ENCODE measurements at places on chromosomes 2 and 18.

DNA sequence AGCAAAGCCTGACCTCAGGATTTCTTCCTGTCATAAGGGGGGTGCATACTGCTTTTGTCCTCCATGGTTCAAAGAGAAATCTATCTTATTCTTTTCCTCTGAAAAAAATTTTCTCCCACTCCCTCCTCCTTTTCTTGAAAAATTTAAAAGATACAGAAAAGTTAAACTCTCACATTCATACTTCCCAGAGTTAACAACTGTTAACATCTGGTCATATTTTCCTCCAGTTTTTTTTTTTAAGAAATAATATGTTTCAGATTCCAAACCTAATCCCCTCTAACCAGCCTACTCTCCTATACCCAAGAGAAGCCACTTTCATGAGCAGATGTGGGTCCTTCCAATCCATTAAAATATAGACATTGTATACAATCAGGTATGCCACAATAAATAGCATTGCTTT is 378.9 kb upstream of the HNRNPA3 start:
- no peak for DNase-seq

- DNase-seq, result no peak
These were observed 450.8 kb downstream of the DLGAP1 start for GRCh38 chr18:4004183-4004829.

DNA sequence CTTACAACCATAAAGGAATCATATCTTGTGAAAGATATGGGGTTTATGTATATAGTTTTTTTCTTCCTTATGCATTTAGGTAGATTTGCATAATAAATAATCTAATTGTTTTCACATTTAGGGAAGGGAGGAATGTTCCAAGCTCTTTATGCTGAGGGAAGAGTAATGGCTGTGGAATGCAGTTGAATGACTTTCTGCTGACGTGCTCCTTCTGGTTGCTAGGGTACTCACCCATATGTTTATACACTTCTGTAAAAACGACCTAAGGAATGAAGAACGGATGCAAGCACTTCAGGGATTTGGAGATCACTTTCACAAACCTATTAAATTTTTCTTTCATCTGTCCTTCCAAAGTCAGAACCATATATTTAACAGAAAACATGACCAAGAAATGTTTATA is 29.2 kb upstream of the PPP4R1 start:
- no peak for DNase-seq

DNA sequence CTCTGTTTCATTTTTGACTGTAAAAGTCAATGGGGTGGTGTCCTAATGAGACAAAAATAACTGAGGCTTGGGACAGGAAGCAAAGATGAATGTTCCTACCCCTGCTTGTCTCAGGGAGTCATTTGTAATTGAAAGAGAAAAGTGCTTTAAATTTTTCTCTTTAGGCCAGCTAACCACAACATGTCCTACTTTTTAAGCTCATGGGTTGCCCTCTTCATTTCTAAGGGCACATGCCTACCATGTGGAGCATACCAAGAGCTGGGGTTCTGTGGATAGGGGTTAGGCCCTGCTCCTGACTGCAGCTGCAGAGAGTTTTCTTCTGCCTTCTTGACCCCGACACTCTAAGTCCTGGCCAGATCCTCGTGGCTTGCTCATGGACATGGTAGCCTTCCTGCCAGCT is 96.8 kb upstream of the ARL4C start:
- no peak for DNase-seq

GRCh38 chr18:48862678-48863270 is 88.0 kb downstream of the SMAD7 start:
- DNase-seq, result peak; percentile 21

GRCh38 chr2:8101614-8102277 is 580.1 kb upstream of the ID2 start:
- no peak for DNase-seq

- no peak for DNase-seq
These were observed 79.6 kb upstream of the THUMPD2 start for GRCh38 chr2:39858677-39859076.

GRCh38 chr2:31888550-31888949 is 122.3 kb downstream of the MEMO1 start:
- DNase-seq, result no peak
